ENCODE measurements at places on chromosomes 2 and 18.

- DNase-seq: no peak
Observed at GRCh38 chr2:217593732-217594131, 409.1 kb downstream of the TNS1 start.

GRCh38 chr2:12416600-12416999, 300.1 kb upstream of the TRIB2 start:
- peak; percentile 62 for DNase-seq

DNA sequence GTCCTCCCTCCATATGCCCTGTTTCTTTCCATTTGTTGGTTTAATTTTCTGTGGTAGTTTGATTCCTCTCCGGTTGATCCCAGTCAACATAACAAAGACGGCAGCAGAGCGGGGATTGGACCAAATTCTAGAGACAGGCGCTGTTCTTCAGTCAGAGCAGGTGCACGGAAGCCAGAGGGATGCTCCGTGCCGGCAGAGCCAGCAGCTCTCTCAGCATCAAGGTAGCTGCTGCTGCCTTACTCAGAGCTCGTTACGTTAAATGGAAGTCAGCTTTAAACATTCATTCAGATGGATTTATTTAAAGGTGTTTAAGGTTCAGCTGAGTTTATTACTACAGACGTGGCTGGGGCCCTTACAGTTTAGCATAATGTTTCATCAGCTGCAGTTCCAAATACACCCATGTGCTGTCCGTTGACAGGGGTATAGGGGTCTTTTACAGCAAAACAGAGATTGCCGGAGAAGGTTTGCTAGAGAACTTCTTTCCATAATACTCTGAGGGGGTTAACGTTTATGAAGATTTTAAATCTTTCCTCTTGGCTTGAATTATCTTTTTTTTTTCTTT, 497.2 kb upstream of the PIK3C3 start:
- DNase-seq: no peak

DNA sequence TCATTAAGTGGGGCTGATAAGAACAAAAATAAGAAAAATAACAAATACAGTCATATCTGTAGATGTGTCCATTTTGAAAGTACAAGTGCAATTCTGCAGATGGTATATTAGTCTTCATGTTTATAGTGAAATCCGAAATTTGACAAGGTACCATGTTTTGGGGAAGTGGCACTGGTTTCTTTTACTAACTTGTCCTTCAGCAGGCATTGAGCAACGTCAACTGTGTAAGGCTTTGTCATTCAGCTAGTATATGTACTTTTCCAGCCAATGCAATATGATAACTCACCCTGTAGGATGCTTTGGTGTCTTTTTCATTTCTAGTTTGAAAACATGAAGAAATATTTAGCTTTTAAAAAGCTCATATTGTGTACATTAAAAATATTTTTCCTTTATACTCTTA, 139.9 kb downstream of the MCFD2 start:
- no peak for DNase-seq

GRCh38 chr2:45981384-45981930, 315.8 kb upstream of the EPAS1 start:
- no peak for DNase-seq

- no peak for DNase-seq
Observed at GRCh38 chr18:62370366-62370765, 45.3 kb downstream of the TNFRSF11A start.

GRCh38 chr2:238927746-238928519, 80.0 kb downstream of the TWIST2 start:
- no peak for DNase-seq

DNA sequence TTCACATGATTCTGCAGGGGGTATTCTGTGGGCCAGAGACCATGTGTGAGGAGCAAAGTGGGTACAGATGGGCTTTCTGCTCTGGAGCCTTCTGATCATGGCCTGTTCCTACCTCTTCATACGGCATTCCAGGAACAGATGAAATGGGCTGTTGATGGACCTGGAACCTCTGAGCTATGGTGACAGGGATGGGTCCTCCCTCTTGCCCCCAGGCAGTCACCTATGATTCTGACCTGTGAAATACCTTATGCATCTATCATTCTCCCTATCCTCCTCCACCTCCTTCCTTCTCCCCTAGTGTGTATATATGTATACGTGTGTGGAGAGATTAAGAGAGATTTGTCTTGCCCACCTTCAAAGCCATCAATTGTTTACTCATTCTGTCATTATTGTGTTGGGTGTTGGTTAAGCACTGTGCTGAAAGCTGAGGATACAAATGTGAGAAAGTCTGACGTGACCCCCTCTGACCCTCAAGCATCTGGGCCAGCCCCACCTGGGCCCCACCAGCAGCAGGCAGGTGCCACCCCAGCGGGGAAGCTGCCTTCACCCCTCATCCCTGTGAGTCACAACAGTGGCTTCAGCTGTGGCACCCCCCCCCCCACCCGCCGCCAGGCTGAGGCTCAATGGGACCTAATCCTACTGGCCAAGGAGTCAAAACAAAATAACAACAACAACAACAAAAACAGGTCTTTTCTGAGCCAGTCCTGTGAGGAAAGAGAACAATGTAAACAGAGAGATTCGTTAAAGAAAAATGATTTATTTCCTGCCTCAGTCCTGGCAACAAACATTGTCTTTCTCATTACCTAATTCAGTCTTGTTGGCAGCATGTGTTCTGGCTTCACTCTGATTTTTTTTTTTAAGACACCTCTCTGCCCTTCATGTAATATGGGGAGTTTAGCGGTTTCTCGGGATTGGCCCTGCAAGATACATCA, 103.8 kb upstream of the CDC42EP3 start:
- no peak for DNase-seq

DNA sequence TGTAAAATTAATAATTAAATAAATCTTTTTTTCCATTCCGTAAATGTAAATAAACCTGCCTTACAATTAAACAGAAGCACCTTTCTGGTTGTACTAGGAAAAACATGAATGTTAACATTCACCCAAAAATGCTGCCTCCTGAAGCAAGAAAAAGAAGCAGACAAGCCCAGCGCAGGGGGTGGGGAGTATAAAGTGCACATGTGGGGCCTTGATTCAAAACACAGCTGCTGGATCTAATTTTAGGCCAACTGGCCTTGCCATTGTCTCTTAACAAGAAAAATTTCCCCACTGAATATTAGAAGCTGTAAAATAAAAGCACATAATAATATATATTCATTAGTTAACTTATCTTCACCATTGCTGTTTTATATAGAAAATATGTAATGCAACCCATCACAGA, 28.3 kb downstream of the TCF4 start:
- DNase-seq: no peak

- DNase-seq: no peak
Observed at GRCh38 chr2:161426922-161427663, 11.0 kb downstream of the TBR1 start.

- no peak for DNase-seq
Observed at GRCh38 chr2:130766037-130766436, 10.7 kb downstream of the AMER3 start.

Data from stimulated activated CD4-positive, alpha-beta T cell treated with anti-CD3 and anti-CD28 coated beads, Interleukin-4, amount 100 ng/mL, for 1 hour (primary cell).